NCI-H1105 treated with DMSO at 0.1 percent for 48 hours (cell line): ENCODE measurements at places on chromosomes 11 and 22.
A peak's percentile ranks its signal among the peaks of the same experiment; 100 is the strongest.

DNA sequence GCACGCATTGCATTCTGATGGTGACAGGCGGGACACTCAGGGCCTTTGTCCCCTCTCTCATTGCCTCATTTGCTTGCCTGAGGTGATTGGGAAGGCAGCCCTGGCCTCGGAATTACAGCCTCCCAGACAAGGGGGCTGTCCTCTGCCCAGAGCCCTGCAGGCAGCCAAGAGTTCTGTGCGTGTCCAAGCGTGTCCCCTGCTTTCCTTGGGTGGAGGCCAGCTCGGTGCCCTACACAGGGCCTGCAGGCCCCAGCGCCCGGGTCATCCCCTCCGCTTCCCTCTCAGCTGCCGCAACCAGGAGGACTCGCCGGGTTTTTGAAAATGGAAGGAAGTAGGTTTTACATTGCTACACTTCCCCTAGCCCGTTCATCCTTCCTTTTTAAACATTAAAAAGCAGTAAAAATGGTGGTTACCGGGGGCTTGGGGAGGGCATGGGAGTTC, 1.9 kb downstream of the GRAMD4 start:
- DNase-seq: peak; percentile 81

DNA sequence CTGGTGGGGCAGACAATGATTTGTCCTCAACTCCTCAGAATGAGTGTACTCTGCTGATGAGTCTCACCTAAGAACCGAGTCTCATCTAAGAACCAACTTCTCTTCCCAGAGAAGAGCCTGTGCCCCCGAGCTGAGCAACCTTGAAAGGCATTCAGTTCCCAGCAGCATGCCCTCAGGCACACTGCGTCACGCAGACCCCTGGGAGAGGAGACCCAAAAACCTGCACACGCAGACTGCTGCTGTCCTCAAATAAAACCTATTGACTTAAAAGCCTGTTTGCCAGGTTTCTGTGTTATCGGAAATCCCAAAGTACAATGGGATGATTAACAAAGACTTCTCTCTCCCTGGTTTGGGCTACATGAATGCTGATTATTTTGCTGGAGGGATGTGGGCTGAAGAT, 121.2 kb downstream of the C11orf58 start:
- DNase-seq: no peak

DNA sequence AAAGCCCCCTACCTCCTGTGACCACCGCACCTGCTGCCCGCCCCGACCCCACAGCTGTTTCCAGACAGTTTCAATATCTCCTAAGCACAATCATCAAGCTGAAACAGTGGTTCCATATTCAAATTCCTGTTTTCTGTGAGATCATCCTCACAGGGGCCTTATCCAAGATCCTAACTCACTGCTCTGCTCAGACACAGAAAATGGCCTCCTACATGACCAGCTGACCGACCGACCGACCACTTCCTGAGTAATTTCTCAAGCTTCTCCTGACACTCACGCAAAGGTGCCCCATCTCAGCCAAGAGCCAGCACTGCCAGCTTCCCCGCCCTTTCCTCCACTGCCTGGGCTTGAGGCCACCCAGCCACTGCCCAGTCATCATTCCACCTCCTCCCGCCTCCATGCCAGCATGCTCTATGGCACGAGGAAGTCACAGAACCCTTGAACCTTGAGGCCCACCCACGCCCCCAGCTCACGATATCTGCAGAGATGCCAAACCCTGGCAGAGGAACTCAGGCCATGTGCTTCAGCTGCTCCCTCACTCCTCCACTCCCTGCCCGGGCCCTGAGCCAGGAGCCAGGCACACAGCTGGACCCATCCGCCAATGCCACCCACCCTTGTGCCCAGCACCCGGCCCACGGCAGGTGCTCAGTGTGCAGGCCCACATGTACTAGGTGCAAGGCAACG, 14.0 kb downstream of the KIAA0930 start:
- DNase-seq: peak; percentile 26

DNA sequence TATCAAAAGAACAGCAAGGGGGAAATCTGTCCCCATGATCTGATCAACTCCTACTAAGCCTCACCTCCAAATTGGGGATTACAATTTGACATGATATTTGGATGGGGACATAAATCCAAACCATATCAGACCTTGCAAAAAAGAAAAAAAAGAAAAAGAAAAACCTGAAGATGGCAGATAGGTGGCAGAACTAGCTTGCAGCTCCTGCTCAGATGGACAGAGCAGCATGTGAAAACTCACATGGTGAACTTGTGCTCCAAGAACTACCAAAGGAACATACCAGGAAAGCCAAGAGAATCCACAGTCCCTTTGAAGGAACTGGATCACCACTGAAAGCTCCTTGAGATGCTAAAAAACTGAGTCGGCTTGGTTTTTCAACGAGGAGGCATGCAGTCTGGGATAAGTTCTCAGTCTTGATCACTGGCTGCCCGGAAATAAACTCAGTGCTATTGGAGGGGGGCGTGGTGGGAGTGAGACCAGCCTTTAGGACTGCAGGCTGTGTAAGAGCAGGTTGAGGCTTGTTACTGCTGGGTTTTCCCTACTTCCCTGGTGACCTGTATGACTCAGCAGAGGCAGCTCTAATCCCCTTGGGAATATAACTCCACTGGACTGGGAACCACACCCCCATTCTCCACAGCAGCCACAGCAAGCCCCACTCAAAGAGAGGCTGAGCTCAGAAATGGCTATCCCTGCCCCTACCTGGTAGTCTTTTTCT, 358.3 kb upstream of the ARHGAP42 start:
- no peak for DNase-seq

DNA sequence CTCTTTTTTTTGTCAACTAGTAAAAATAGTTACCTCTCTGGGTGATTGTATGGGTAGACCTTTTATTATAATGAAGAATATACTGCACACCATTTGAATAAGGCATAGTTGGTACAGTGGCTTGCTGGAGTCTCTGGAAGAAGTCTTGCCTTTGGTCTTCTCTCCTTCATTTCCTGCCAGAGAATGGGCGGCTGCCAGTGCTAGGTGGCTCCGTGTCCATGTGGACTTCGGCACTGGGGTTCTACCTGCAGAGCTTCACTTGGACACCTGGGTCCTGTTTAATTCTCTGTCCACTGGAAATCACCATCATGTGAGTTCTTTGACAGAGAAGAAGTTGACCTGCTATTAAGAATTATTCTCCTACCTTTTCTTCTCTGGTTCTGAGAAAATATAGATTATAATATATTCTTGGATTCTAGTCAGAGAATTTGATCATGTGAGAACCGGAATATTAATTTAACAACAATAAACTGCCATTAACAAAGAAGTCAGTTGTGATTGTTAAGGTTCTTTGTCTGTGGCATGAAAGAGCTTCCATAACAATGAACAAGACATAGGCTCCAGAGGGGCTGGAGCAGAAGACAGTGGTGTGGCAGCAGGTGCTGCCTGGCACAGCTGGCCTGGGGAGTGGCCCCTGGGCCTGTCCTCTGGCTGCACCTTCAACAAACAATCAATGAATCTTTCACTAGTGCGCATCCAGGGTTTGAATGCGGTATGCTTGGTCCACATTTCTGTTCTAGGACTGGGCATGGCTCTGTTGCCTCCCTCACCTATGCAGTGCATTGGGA, 77.5 kb downstream of the PPFIBP2 start:
- DNase-seq: no peak

- no peak for DNase-seq
Observed at GRCh38 chr11:117960406-117960805, 25.8 kb upstream of the IL10RA start.

DNA sequence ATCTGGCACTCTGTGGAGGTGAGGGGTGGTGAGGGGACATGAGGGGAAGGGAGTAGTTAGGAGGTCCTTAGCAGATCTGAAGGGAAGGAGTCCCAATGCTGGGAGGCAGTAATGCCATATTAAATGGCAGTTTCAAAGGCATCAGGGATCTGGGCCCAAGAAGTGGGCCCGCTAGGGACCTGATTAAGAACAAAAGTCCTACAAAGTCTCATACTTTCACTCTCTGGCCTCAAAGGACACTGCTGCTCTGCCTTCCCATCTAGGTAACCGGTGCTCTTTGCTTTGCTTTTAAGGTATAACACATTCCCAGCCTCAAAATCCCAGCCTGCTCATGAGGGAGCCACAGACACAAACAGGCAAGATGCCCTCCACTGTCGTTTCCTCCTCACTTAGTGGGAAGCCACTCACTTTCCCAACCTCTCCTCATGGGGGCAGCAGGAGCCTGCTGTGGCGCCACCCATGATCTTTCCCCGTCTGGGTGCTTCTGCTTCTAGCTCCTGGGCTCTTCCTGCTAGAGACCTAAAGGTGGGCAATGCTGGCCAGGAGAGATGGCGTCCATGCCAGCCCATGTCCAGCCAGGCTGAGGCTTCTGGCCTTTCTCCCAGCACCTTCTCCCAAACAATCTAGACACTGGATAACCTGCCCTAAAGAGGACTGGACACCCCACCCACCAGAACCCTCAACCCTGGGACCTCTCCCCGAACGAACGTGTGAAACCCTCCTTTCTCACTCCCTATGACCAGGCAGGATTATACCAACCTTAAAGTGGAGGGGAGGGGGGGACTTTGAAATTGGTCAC, 68.3 kb downstream of the PLEKHA7 start:
- DNase-seq: peak; percentile 72

DNA sequence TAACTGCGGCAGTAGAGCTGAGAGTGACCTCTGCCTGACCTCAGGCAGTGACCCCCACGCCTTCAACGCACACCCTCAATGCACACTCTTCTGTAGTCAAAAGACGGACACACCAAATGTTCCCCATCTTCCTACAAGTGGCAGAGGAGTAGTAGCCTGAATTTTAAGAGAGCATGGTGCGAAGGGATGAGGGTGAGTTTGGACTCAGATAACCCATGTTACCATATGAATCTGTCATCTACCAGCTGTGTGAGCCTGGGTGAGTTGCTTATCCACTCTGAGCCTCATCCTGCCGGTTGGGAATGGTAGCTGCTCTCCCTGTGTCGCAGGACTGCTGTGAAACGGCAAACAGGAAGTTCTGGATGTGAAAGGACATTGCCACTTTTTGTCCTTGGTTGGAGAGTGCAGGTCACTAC, 20.6 kb upstream of the ROBO3 start:
- DNase-seq: no peak

DNA sequence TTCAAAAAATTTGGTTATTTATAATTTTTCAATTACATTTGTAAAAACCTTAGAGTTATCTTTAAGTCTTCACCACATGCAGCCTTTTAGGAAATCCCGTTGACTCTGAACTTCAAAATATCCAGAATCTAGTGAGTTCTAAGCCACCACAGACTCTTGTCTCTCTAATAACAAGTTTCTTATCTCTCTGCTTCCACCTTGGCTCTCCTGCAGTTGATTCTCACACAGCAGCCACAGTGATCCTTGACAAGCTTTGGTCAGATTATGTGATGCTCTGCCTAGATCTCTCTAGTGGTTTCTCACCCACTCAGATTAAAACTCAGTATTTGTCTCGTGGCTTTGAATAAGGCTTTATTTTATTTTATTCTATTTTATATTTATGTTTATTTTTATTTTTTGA, 8.6 kb downstream of the HSD17B12 start:
- DNase-seq: no peak

GRCh38 chr11:117430293-117430955, 102.8 kb downstream of the CEP164 start:
- no peak for DNase-seq

DNA sequence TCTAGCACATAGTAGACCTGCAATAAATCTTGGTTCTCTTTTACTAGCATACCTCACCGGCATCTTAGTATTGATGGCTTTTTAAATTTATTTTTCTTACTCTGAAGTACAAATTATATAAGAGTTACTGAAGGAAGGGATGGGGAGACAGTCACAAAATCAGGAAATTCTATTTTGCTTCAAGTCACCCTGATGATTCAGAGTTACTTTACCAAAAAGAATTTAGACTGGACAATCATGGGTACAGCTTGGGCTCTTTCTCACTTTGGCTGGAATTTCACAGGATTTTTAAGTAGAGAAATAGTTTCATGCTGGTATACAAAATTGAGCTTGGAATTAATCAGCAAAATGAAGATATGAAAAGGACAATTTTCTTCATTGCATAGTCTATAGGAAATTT, 919.2 kb downstream of the METTL15 start:
- DNase-seq: no peak

DNA sequence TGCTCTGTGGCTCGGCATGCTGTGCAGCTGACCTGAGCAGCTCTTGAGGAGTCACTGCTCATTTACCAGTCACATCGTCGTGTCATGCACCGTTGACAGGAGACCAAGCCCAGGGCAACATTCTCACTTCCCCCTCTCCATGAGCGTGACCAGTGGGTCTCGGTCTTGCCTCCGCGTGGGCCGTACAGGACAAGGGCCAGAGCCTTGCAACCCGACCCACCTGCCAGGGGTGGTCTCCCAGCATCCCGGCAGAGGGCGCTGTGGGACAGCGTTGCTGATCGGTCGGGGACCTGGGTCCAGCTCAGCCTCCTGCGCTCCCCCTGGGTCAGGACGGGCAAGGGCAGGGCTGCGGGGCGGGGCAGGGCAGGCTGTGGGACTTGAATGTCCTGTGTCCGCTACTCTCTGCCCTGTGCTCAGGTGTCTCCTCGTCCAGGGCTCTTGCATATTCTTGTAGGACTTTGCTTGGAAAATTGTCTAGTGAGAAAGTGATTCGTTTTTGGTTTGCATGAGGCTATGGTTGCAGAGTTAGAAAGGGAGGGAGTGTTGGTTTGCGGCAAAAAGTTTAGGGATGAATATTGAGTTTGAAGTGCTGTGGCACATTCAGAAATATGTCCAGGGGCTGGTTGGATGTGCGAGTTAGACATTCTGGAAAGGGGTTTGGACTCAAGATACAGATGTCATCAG, 16.2 kb downstream of the EIF4G2 start:
- peak; percentile 68 for DNase-seq

DNA sequence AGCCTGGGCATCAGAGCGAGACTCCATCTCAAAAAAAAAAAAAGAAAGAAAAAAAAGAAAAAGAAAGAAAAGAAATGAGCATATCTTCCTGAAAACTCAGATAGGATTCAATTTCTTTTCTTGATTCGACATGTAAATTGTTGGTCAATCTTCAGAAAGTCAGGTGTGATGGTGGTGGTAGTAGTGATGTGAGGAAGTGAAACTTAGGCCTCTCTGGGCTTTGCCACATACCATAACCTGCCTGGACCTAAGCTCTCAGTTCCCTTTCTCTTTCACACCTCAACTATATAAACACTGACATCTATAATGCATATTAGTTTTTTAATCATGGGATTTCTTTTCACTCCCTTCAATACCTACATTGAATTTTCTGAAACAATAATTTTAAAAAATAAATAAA, 98.0 kb upstream of the TBCEL start:
- DNase-seq: no peak

DNA sequence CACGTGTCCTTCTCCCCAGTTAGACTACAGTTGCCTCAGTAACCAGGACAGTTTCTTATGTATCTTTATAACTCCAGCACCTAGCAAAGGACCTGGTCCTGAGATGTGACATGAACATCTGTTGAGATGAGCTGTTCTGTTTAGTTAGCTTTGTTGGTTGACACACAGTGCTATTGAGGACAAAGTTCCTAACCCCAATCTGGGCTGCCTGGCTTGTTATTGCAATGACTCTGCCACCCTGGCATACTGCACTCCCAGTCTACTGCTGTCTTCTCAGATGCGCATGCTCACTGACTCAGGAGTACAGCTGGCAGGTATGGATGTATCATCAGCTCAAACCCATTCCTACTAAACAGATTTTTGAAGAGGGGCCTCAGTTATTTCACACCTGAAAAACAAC, 7.4 kb downstream of the DESI1 start:
- no peak for DNase-seq

GRCh38 chr11:14858404-14858803, 33.6 kb downstream of the CYP2R1 start:
- DNase-seq: no peak

- DNase-seq: no peak
Observed at GRCh38 chr11:47241841-47242301, 6.7 kb downstream of the ACP2 start.
